Epithelial cell of esophagus (primary cell): ENCODE measurements at places on chromosomes 11 and 22.
A peak's percentile ranks its signal among the peaks of the same experiment; 100 is the strongest.

DNA sequence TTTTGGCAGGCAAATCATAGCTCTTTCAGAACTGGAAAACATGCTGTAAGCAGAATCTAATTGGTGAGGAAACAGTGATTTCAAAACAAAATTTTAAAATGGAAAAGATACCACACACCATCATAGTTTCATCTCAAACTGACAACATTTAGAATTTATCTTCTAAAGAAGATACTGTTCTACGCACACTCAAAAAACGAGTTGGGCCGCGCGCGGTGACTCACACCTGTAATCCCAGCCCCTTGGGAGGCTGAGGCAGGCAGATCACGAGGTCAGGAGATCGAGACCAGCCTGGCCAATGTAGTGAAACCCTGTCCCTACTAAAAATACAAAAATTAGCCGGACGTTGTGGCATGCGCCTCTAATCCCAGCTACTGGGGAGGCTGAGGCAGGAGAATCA lies 44.2 kb upstream of the ADSL start:
- DNase-seq, result no peak

GRCh38 chr11:89205378-89205777 lies 27.7 kb downstream of the TYR start:
- peak; percentile 12 for DNase-seq

GRCh38 chr22:21102659-21103267 lies 57.0 kb downstream of the LRRC74B start:
- DNase-seq, result peak; percentile 61

DNA sequence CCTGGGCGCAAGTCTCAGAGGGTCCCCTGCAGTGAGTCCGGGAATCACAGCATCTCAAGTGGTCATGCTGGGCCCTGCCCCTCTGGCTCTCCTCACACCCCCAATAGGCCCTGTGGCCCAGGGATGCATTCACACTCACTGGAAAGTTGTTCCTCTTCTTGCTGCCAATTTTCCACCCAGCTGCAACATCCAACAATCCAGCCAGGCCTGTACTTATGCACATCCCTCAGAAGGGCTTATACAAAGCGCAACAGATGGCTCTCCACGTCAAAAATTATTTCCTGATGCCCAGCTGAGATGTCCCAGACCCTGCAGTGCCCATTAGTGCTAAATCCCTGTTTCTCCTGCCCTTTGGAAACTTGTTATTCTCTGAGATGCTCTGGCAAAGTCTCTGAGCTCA lies 407.8 kb upstream of the NARS2 start:
- DNase-seq, result no peak
